CD4-positive, alpha-beta T cell treated with Interleukin-12 subunit alpha and Interleukin-12 subunit beta, for 1 hour (primary cell): ENCODE measurements at places on chromosomes 2 and 18.
A peak's percentile ranks its signal among the peaks of the same experiment; 100 is the strongest.

- no peak for DNase-seq
These were observed 97.7 kb upstream of the OTOS start for GRCh38 chr2:240238201-240238600.

- DNase-seq = no peak
These were observed 720 bp upstream of the DSC2 start for GRCh38 chr18:31102941-31103340.

DNA sequence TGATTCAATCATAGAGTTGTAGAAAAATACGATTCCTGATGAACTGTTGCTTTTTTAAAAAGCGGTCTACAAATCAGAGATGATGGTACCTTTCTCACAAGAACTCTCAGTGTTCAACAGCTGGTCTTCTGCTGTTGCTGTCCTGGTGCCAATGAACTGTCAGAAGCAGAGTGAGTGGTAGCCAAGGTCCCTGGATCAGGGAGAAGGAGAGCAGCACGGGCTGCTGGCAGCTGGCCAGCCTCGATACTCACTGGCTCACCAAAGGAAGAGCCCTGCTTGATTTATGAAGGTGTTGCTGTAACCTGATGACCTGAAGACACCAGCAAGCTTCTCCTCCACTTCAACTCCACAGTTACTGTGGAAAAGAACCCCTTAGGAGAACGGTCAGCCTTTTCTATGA is 300.8 kb upstream of the SOX11 start:
- DNase-seq = no peak

DNA sequence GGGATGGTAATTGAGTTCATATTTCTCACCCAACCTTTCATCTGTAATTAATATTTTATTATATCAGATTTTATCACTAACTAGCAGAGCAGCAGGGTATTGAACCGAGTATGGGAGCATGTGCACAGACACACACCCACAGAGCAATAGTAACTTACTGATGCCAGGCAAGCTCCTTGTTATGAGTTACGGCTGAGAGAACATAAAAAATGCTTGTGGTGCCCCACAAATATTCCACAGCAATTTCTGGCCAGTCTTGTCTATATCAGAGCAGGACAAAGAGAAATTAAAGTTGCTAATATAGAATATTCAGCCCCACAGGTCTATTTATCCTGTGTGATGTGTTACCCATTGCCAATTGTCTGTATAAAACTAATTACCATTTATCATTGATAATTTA is 501.8 kb upstream of the RAB12 start:
- DNase-seq = no peak

GRCh38 chr2:224046752-224047151 is 7.7 kb upstream of the SERPINE2 start:
- DNase-seq = no peak

GRCh38 chr2:226080334-226080733 is 680.8 kb downstream of the NYAP2 start:
- no peak for DNase-seq

DNA sequence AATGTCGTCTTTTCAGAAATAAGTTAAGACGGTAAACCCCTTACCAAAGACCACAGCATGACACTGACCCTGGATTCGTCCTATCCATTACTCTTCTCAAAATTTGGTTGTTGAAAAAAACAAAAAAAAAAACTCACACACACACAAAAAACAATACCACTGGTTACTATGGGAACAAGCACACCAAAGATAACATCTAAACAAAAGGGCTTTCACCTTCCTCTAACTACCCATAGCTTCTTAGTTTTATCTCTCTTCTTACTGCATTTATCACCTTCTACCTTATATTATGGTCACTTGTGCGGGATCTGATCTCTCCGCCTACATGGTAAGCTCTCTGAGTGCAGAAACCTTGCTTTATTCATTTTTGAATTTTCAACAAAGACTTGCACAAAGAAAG is 192.7 kb downstream of the STK39 start:
- DNase-seq = peak; percentile 1

GRCh38 chr2:74658516-74658915 is 4.5 kb downstream of the SEMA4F start:
- DNase-seq = no peak

DNA sequence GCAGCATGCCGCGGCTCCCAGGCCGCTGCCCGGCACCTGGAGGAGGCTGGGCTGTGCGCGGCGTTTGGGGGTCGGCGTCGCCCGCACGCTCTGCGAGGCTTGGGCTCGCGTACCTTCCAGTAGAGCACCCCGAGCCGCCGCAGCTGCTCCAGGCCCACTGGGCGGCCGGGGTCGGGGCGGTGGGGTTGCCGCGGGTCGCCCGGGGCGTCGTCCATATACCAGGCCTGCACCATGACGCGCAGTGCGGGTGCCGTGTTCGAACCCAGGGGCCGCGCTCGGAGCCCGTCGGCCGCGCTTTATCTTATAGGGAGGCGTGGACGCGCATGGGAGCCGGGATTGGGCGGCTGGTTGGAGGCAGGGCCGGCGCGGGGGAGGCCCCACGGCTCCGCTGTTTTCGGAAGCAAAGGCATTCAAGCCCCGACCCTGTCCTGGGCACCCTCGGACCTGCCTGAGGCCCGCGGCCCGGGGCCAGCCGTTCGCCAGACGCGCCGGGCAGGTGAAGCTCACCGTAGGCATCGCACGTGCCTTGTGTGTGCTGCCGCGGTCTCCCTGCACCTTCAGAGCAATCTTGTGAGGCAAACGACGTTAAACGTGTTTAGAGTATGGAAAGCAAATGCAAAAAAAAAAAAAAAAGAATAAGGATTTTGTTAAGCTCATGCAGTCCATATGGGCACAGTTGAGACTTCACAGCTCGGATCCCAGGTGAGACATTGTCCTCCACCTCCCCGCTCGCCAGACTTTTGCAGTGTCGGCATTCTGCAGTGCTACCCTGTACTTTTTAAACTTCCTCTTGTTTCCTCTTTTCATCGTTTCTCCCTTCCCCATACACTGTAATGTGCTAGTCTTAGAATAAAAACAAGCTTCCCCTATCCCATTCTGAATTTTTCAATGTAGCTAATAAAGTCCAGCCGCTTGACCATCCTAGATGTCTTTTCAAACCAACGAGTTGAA is at the start of gene ADI1:
Gene ADI1 (minus strand): TSS at position 277 of the 951 bp plus-strand sequence. CDS start 44 bp downstream, at position 233.
- peak; percentile 80 for DNase-seq

- no peak for DNase-seq
These were observed 3.7 kb upstream of the SP9 start for GRCh38 chr2:174330945-174331594.

GRCh38 chr2:45962177-45962921 is 310.9 kb downstream of the PRKCE start:
- DNase-seq = no peak

- DNase-seq = no peak
These were observed 111.7 kb downstream of the BCL2 start for GRCh38 chr18:63207835-63208234.

- no peak for DNase-seq
These were observed 54.5 kb upstream of the NEMP2 start for GRCh38 chr2:190589008-190589407.

GRCh38 chr2:152584301-152584700 is 133.0 kb downstream of the PRPF40A start:
- DNase-seq = no peak

- no peak for DNase-seq
These were observed 8.7 kb downstream of the MAL start for GRCh38 chr2:95034221-95034620.

DNA sequence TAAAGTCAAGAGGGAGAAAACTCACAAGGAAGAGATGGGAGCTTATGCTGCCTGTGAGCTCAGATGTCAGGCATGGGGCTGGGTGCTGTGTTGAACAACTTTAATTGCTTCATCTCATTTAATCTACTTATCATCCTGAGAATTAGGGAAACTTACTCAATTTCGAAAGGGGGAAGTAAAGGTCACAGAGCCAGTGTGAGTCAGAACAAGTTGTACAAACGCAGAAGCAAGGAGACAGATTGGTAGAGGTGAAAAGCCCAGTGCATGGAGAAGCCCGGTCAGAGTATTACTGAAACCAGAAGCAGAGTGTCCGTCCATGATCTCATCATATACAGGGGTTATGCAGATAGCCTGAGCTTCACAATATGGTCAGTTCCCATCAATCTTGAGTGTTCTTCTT is 281.1 kb upstream of the POU3F3 start:
- peak; percentile 5 for DNase-seq

DNA sequence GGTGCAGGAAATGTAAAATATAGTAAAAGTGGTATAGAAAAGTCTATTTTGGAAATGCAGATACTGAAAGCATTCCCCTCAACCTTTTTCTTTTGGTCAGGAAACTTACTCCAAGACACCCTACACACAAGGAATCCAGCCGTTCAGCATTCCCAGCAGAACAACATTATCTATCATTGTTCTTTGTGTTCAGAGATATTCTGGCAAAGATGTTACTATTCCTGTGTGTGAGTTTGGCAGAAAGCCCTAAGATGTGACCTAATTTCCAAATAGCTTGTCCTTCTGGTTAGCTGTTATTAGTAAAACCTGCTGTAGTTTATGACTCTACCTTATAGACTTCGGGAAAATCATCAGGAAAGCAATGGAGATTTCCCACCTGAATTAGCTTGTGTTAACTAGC is 78.1 kb upstream of the PELI1 start:
- DNase-seq = no peak

- DNase-seq = no peak
These were observed 100.0 kb upstream of the CDCA7 start for GRCh38 chr2:173254659-173255058.

GRCh38 chr2:76512201-76512820 is 801.6 kb upstream of the GCFC2 start:
- no peak for DNase-seq

DNA sequence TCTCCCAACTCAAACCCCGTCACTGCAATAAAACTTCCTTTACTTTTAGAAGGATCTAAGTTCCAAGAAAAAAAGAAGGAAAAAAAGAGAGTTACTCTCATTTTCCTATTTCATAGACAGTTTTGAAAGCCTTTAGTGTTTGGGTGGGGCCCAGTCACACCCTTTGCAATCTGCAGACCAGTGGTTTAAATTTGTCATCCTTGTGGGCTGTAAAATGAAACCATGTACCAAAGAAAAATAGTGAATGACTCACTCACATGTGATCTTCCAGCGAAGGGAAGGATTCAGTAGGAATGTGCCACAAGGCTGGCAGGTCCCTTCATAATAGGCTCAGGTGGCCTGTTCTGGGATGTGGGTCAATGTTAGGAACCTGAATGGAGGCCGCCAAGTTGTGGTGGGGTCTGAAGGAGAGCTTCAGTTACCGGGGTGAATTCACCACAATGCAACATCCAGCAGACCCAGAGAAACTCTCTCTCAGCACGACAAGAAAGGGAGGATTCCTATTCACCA is 28.3 kb downstream of the ANXA4 start:
- DNase-seq = peak; percentile 22

DNA sequence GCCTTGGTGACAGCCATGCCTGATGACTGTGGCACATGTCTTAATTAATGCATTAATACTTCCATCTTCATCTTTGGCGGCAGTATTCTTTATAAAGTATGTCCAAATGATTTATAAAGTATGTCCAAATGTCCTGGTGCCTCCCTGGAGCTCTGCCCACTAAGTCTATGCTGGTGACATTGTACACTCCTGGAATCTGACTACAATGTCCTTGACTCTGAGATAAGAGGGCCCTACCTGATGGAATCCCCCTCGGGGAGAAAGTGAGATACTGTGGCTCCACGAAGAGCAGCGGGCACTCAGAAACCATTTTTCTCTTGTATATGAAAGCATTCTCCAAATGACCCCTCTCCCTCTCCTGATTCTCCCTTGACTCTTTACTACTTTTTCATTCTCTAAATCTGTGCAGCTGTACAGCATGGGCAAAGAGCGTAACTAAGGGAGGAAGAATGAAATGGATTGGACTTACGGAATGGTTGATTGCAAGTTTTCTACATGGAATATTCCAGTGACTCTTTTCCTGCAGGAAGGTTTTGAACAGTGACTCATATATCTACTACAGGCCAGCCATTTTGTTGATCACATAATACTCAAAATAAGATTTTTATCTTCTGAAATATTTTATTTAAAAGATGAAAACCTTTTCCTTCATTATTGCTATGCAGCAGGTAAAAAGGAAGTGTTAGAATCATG is 17.3 kb downstream of the RAB12 start:
- DNase-seq = no peak

- no peak for DNase-seq
These were observed 57.0 kb upstream of the LRRTM4 start for GRCh38 chr2:77579076-77579769.

DNA sequence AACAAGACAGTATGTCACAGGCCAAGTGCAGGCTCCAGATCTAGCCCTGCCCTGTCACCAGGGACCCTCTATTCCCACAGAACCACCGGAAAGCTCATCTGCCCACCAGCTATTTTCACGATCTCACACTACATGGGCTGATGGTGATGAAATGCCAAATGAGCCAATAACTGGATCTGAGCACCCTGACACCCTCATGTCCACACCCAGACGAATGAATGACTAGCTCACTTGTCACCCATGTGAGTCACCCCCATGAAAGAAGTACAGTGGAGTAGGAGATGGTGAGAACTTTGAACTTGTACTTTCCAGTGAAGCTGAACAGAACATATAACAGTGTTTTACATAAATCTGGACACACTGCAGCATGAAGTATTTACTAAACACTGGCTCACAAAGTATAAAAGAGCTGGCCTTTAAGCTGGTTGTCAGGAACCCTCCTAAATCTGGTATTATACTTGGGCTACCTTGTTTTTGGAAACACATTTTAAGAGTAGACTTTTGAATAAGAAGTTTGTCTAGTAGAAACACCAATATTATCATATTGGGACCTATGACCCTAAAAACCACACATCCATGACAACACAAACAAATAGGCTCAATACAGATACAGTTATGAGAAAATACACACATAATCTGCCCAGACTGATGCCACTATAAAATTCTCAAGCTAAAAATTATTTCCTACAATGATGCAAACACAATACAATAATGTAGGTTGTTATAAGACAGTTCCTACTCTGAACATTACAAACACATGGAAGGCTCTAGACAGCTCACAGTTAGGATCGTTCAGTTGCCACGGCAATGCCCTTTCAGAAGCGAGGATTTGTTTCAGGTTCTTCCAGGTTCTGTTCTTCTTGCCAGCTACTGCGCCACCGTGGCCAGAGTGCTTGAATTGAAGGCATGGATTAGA is 19.0 kb downstream of the INO80C start:
- DNase-seq = no peak

DNA sequence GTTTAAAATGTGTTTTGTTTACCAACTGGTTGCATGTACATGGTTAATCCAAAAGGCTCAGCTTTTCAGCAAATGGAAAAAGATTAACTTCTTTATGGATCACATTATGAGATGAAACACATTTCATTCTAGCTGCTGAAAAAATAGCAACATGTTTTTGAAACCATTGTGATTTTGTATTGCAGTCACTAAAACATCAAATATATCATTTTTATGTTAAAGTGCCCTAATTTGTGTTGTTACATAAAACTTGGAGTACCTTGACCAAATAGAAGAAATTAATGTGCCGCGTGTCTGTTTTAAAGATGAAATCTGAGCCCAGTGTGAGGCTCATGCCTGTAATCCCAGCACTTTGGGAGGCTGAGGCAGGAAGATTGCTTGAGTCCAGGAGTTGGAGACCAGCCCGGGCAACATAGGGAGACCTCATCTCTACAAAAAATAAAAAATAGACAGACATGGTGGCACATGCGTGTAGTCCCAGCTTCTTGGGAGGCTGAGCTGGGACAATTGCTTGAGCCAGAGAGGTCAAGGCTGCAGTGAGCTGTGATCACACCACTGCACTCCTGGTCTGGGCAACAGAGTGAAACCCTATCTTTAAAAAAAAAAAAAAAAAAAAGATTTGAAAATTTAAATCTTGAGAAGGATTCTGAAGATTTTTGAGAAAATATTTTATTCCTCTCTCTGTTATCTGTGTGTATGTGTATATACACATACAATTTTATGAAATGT is 96.6 kb downstream of the FMNL2 start:
- no peak for DNase-seq
